ENCODE measurements at places on chromosomes 6 and 20.

GRCh38 chr20:41152108-41152757 is 14.9 kb downstream of the PLCG1 start:
- DNase-seq: no peak

DNA sequence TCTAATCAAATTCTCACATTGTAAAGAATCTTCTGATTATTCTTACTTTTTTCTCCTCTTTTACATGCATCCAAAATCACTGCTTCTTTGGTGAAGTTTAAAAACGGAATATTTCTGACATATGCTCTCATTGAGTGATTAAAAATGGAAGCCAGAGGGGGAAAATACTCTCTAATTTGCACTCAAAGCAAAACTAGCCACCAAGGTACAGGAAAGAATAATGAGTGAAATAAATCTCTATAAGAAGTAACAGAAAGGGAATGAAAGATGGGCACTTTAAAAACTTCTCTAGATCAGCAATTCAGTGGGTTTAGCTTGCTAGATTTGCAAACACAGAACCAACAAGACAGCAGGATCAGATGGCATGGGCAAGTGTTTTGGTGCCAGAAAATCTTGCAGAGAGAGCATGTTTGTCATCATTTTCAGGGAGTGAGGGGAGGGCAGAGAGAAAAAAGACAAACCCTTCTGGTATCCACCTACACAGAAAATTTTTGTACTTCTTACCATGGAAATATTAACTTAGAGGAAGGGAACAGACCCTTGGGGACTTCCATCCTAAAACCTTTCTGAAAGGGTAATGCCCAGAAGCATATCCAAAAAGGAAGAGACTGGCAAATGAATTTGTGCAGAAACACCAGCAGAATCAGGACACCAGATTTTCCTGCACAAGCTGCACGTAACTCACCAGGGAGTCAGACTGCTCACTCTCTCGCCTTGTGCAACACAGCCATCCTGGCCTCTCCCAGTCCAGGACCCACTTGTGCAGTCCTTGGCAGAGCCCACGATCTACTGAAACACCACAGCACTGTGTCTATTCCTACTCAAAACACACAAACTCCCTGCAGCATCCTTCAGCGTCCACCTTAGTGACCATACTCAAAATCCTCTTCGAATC is 270.2 kb upstream of the PRDM1 start:
- no peak for DNase-seq

GRCh38 chr20:11891077-11891775 is 26.5 kb upstream of the BTBD3 start:
- no peak for DNase-seq

- no peak for DNase-seq
These were observed 388.4 kb upstream of the GJE1 start for GRCh38 chr6:141744194-141744925.

DNA sequence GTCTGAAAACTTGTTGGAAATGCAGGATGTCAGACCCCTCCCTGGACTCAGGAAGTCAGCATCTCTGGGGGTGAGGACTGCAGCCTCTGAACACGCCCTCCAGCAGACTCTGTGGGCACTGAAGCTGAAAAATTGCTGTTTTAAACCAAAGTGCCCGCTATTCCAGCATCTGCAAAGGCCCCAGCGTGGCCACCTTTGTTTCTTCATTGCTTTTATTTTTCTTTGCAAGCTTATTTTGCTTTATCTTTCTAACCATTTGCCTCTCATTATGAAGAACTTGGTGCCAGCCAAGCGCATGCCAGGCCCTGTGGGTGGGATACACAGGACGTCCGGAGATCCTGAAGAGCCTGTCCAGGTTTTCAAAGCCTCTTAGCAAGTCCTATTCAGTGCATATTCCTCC is 203.9 kb upstream of the CST7 start:
- DNase-seq: no peak

- no peak for DNase-seq
These were observed 42.1 kb upstream of the TMEM30A start for GRCh38 chr6:75326557-75327258.
